ENCODE measurements at places on chromosomes 3 and 15.

- no peak for DNase-seq
These were observed 450.8 kb downstream of the OCA2 start for GRCh38 chr15:27648359-27648758.

- DNase-seq = no peak
These were observed 398.6 kb downstream of the ZIC1 start for GRCh38 chr3:147807776-147808175.

DNA sequence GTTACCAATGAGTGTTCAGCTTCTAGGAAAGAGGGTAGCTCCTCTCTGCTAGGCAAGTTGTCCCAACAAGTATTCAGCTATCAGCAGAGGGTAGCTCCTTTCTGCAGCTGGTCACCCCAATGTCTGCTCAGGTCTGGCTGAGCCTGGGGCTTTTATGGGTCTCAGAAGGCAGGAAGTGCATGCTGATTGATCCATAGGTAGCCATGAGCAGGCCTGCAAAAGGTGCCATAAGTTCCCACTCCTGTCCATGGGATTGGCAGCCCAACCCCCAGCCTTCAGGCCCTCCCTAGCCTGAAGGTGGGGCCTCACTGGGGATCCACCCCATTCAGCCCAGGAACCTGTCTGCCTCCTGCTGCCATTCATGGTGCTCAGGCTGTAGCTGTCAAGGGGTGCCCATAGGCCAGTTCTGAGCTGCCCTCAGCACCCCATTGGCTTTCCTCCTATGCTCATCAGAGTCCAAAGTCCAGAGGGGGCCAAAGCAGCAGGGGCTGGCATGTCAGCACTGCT is 34.6 kb upstream of the DNAJC13 start:
- DNase-seq = no peak

- DNase-seq = peak; percentile 61
These were observed 449 bp downstream of the RAF1 start for GRCh38 chr3:12663401-12663935.

All from T-helper 1 cell (primary cell).